ENCODE measurements at places on chromosomes 7 and 10.

GRCh38 chr7:33411020-33411419, 281.7 kb downstream of the BBS9 start:
- DNase-seq: no peak

DNA sequence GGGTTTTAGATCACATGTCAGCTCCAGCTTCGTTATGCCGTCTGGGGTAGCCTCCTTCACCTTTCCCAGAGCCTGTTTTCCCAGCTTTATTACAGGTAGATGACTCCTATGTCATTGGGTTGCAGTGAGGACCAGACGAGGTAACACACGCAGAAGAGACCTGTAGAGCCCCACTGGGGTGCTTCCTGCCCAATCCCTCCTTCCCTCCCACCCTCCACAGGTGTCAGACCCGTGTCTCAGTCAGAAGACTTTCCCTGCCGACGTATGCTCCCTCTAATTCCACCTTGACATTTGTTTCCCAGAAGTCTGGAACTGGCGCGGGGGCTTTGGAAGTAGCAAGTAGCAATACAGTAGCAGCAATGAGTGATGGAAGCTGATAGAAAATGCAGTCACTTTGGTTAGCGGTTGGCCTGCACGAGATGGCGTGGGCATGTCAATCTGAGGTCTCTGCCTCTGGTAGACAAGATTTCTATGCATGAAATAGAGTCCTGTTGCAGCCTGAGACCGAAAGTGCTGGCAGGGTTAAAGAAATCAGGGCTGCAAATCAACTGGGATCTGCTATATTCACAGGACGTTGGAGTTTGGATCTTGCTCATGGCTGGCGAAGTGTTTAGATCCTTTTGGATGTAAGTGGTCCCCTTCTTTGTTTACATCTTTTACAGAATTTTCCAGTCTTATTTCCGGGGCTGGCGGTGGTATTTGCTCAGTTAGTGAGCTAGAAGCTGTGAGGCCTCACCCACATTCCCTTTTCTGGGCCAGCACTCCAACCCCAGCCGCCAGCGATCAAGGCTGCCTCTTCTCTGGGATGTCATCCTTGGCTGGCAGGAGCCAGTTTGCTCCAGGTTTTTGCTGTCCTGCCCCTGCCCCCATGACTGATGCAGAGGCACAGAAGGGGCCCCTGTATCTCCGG, 78.3 kb upstream of the KMT2C start:
- DNase-seq: no peak

GRCh38 chr7:143305423-143306070, 10.4 kb upstream of the CLCN1 start:
- peak; percentile 66 for DNase-seq

- no peak for DNase-seq
Observed at GRCh38 chr7:81298951-81299666, 380.3 kb upstream of the SEMA3C start.

- DNase-seq: peak; percentile 2
Observed at GRCh38 chr7:55641273-55641691, 69.0 kb upstream of the VOPP1 start.

- DNase-seq: no peak
Observed at GRCh38 chr7:87548123-87548919, 52.4 kb downstream of the ABCB1 start.

DNA sequence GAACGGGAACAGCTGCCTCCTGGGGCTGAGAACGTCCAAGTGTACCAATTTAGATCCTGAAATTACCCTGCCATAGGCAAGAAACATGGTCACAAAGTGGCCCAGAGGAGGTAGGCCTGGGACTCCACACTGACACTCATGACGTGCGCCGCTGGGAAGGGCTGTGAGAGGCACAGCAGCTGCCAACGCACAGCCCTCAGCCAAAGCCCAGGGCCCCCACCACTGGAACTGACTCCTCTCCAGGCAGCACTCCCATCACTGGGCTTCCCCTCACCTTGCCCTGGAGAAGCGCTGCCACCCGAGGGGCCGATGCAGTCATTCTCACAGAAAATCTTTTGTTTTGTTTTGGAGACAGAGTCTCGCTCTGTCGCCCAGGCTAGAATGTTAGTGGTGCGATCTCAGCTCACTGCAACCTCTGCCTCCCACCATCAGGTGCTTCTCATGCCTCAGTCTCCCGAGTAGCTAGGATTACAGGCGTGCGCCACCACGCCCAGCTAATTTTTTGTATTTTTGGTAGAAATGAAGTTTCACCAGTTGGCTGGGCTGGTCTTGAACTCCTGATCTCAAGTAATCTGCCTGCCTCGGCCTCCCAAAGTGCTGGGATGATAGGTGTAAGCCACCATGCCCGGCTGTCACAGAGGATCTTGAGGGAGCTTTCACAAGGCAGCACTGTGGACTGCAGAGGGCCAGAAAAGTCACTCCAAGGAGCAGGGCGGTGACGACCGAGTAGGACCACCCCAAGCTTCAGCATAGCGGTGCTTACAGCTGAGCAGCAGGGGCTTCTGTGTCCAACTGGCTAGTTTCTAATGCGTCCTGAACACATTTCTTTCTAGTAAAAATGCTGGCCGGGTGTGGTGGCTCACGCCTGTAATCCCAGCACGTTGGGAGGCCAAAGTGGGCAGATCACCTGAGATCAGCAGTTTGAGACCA, 13.5 kb downstream of the GUSB start:
- no peak for DNase-seq

DNA sequence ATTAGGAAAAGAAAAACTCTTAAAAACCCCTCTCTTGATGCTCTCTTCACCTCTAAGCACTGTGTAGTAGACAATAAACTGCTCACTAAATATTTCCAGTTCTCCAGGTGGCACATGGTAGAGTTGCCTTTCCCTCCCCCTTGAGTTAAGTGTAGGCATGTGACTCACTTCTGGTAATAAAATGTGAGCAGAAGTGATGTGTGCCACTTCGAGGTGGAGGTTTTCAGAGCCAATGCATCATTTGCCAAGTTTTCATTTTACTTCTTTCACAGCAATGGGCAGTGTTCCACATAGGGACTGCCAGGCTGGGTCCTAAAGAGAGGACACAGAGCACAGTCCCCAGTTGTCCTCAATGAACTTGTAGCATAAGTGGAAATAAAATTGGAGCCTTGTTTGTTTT, 131.6 kb upstream of the NPY start:
- DNase-seq: no peak

DNA sequence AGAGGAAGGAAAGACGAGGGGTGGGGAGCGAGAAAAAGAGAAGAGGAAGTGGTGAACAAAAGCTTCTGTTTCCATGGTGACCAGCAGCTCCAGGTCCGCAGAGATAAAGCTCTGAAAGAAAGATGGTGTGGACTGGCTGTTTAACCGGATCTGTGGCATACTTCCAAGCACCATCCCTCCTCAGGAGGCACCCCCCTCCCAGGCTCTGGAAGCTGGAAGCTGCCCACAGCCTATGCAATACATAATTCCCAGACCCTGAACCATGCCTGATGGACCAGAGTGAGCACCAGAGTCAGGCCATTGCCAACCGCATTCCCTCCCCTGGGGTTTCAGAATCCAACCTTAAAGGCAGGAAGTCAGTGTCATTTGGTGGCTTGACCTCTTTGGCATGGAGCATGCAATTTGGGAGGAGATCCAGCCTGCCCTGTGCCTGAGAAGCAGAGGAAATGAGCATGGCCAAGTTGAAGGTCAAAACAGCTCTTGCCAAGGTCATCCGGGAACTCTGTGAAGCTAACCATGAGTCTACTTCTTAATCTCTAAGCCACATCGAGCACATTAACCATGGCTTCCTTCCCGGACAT, 22.2 kb upstream of the CPXM2 start:
- no peak for DNase-seq

- no peak for DNase-seq
Observed at GRCh38 chr10:132868995-132869394, 73.4 kb downstream of the CFAP46 start.

GRCh38 chr7:954330-955238, at the start of gene ADAP1:
TSS of gene ADAP1 (minus strand) at chr7:954680. CDS start at chr7:954477, 203 bp downstream.
- DNase-seq: peak; percentile 67

DNA sequence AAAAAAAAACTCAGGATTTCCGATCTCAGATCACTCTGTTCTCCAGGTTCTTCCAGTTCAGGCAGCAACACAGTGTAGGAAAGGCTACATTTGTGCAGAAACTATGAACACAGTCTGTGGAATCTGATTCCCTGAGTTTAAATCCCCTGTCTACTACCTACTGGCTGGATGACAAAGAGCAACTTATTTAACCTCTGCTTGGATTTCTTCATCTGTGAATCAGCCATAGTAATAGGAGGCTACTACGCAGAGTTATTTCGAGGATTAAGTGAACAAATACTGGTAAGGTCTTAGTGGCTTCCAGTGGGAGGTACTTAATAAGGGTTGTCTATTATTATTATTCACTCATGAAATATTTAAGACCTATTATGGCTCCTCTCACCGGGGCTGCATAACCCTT, 44.3 kb upstream of the PDCD4 start:
- DNase-seq: no peak

DNA sequence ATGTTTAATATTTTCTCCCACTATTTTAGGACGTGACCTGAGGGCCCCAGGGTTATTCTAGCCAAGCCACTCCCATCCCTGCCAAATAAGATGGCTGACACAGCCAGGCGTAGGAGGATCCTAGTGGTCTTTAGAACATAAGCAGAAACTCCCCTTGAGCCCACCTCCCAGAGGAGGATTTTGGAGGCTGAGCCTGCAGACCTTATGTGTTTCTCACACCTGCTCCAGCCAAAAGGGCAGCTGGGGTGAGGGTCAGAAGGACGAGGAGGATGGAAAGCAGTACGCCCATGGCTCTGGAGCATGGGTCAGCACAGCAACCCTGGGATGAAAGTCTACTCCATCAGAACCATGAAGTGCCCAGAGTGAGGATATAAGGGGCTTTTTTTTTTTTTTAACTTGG, 39.9 kb downstream of the PDLIM1 start:
- no peak for DNase-seq

- no peak for DNase-seq
Observed at GRCh38 chr10:58898854-58899573, 277.4 kb upstream of the PHYHIPL start.

DNA sequence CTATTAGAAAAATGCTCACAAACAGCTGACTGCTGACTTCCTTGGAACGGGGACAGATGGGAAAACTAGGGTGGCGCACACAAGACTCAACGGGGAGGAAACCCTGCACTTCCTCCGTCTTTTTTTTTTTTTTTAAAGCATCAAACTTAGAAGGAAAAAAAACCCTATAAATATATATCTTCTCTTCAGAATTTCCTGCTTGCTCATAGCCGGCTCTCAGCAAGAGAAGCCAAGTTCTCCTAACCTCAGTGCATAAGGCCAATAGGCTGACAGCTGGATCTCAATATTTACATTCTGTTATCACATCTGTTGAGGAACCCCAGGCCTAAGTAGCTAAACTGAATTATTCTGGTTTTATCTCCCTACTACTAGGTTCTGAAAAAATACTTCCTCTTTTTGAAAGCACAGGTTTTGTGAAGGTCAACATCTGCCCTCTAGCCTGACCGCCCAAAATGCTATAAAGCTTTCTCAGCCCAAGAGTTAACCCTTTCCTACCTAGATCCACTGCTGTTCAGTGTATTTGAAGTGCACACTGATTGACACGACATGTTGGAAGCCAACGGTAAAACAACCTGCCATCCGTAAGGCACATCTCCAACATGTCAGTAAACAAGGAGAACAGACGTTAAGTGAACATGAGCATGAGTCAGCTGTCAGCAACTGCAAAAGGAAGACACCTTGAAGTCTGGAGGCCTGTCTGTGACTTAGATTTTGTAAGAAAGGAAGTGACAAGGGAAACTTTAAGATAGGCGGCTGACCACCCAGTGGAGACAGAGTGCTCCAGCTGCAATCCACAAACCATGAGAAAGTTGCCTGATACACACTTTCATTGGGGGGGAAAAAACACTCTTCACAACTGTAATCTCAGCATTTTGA, 83.8 kb downstream of the EBLN1 start:
- no peak for DNase-seq

- DNase-seq: no peak
Observed at GRCh38 chr10:82757901-82758300, 882.9 kb downstream of the NRG3 start.

GRCh38 chr7:87100326-87100725, 40.9 kb upstream of the ELAPOR2 start:
- no peak for DNase-seq

DNA sequence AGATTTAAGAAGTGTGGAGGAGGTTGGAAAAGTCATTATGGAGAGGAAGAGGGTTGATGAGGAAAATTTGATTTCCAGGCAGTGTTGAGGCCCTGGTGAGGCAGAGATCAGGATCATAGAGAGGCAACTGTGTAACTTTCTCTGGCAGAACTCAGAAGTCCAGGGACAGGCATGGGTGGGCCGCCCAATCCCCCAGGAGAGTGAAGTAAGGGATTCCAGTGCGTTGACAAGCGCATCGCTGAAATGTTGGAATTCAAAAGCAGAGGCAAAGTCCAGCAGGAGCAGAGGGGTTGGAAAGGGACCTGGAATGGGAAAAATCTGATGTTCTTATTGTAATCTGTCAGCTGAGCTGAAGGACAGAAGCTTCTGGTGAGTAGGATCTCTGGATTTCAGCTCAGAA, 207.3 kb downstream of the FAM107B start:
- DNase-seq: no peak

GRCh38 chr10:83333566-83333965, 805.7 kb upstream of the GHITM start:
- DNase-seq: no peak

DNA sequence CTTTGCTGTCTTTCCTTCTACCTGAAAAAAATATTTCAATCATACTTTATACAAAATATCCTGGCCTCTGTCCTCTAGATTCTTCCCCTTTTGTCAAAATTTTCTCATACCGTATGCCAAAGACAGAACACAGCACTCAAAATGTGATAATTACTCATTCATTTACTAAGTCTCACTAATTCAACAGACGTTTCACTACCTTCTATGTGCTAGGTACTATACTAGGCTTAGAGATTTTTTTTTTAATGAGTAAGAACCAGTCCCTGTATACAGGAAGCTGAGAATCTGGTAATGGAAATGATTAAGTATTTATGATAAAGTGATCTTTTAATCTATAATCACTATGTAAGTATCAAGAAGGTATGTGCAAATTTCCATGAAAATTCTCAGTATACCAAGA, 128.0 kb downstream of the ELAPOR2 start:
- no peak for DNase-seq

DNA sequence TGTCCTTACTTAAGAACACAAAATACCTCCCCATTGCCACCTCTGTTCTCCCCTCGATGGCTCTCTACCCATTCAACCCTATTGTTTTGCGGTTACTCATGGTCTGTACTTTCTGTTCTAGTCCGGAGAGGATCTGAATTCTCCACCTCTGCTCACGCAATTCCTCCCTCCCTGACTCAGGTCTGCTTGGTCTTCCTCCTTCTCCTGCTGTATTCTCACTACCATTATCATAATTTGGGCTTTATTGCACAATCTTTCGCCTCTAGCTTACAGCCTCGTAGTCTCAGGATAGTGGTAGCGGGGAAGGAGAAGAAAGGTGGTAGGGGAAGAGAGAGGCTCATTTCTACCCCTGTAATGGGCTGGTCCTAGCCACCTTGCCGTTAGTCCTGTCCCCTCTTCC, 35.4 kb upstream of the FAM180A start:
- DNase-seq: no peak

GRCh38 chr7:130953196-130953595, 219.2 kb upstream of the KLF14 start:
- no peak for DNase-seq

- DNase-seq: no peak
Observed at GRCh38 chr7:128933180-128933891, 4.4 kb upstream of the IRF5 start.

Data from activated T-cell treated with anti-CD3 and anti-CD28 coated beads for 48 hours (primary cell).